ENCODE measurements at places on chromosomes 16 and 17.

- DNase-seq = no peak
Measured at GRCh38 chr16:62597875-62598274, 561.6 kb upstream of the CDH8 start.

GRCh38 chr17:56083475-56083874, 69.8 kb upstream of the ANKFN1 start:
- DNase-seq = no peak

GRCh38 chr16:64638766-64639165, 483.1 kb downstream of the CDH11 start:
- no peak for DNase-seq

GRCh38 chr16:21162661-21163151, 4.2 kb downstream of the LDAF1 start:
- DNase-seq = peak; percentile 64
